Esophagus muscularis mucosa (tissue), 4 donors: ENCODE measurements at places on chromosomes 2 and 18. TPM values are rescaled to one million over a fixed set of nuclear protein-coding genes. Genes with fewer than 3 reads are reported as not detected.

DNA sequence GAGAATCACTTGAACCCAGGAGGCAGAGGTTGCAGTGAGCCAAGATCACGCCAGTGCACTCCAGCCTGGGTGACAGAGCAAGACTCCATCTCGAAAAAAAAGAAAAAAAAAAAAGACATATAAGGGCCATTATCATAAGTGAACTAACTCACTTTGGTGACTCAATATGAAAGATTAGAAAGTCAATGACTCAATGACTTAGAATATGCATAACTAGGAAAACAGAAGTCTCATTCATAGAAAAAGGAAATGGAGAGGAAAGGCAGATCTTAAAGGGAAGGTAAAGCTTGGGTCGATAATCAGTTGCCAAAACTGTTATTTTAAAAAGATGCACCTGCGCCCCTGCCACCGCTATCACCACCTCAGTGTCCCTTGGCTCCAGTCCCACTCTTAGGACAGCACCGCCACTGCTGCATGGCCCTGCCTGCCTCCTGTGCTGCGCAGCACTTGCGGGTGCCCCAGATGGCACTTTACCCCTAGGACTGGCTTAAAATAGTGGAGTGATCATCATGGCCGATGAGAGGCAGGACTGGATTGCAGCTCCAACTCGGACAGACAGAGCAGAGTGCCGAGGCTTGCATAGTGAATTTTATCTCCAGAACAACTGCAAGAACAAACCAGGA is 54.7 kb downstream of the INO80D start:
- DNase-seq: no peak

- no peak for DNase-seq
These were observed 12.1 kb downstream of the NEURL3 start for GRCh38 chr2:96493072-96493471.

DNA sequence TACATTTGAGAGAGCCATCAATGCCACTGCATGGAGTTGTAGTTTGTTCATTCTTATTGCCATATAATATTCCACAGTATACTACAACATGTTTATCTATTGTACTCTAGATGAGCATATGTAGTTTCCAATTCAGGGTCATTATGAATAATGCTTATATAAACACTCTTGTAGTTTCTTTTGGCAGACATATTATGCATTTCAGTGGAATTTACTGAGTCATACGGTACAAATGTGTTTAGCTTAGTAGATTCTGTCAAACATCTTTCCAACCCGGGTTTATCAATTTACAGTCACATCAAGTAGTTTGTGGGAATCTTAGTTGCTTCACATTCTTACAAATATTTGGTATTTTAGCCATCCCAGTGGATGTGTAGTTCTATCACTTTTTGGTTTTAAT is 161.1 kb downstream of the KCNH7 start:
- no peak for DNase-seq

- DNase-seq: no peak
These were observed 18.2 kb upstream of the C2orf66 start for GRCh38 chr2:196827356-196827755.

GRCh38 chr2:30450025-30450424 is 3.0 kb downstream of the LCLAT1 start:
- DNase-seq: no peak

MYO3B gene
- total RNA-seq: not detected

SP140 gene
- not detected for total RNA-seq

STON1 gene
- 170 TPM for total RNA-seq
